ENCODE measurements at places on chromosomes 1 and 21.

GRCh38 chr1:225597926-225598575 is 54.9 kb downstream of the ENAH start:
- no peak for DNase-seq

DNA sequence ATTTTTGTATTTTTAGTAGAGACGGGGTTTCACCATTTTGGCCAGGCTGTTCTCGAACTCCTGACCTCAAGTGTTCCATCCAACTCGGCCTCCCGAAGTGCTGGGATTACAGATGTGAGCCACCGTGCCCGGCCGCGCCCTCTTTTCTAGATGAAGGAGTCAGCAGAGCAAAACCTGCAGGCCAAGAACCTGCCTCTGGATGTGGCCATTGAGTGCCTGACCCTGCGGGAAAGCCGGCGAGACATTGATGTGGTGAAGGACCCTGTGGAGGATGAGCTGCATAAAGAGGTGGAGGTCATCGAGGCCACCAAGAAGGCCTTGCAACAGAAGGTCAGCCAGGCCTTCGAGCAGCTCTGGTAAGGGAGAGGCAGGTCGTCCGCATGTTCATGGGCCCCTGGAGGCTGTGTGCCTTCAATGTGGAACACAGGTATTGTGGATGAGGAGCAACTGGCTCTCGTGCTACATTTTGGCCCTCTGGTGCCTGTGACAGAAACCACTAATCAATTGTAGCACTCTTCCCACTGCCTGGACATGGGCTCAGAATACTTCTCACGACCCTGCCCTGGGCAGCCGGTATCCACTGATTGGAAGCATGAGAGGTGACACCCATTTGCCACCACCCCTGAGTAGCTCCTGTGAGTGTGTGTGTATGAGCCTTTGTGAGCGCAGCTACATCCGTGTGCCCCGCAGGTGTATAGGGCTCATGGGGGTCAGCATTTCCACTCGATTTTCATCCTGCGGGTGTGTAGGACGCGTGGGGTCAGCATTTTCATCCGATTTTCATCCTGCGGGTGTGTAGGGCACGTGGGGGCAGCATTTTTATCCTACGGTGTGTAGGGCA is 2.0 kb downstream of the TEKT2 start:
- no peak for DNase-seq

DNA sequence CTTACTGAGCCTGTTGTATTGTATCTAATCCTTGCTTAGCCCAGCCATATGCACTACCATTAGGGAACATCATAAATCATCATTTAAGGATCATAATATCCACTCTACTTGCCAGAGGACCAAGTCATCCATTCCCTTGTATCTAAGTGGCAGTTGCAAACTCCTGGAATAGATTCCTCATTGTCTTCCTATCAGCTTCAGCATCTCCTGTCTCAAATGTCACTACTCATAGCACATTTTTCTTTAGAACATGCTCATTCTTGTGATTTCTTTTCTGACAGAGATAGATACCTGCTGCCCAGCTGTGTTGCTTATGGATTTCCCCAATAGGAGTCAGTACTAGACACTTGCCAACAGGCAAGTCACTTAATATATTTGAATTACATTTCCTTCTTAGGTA is 84.3 kb downstream of the OLFML3 start:
- no peak for DNase-seq

DNA sequence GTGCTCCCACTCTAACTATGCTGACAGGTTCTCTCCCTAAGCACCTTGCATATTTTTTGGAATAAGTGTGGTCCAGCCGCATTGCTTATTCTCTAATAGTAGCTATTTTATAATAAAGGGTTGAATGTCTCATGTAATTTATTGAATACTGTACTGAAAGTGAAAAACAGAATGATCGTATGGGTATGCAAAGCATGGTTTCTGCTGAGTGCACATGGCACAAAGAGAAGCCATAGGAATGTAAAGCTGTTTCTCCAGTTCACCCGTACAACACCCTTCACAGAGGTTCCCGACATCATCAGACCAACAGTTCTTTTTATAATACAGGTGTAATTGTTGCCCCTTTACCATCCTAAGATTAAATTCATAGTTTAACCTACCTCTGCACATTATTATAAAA is 8.9 kb upstream of the HAO2 start:
- DNase-seq = no peak

DNA sequence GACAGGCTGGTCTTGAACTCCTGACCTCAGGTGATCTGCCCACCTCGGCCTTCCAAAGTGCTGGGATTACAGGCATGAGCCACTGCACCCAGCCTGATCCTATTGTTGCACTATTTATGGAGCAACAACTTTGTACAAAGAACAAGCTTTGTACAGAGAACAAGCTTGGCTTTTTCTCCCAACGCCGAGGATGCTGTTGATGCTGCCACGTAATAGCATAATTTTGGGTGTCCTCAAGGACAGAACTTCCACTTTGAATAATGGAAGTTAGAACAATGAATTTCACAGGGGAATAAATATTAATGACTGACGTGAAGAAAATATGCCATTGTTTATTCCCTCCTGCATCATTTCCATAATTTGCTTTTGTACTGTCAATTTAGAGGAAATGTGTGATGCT is 12.8 kb upstream of the RBP7 start:
- no peak for DNase-seq

- DNase-seq = no peak
Observed at GRCh38 chr1:44801491-44802305, 1.5 kb downstream of the PLK3 start.

DNA sequence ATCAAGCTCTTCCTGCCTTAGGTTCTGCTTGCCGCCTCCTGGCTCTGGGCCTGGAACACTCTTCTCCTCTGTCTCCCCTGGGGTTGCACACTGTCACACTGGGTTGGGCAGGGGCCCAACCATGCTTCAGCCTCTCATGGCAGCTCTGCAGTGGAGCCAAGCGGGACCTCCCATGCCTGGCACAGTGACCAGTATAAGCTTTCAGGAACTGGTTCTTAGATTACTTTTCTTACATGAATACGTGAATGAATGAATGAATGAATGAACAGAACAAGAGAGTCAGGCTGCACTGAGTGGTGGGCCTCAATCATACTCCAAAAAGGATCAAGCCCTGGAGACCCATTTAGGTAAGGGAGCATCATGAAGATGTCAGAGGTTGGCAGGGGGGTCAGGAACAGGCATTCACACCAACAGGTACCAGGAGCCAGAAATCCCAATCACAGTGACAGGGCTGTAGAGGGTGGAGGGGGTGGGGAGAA is 30.8 kb upstream of the TMEM125 start:
- no peak for DNase-seq

DNA sequence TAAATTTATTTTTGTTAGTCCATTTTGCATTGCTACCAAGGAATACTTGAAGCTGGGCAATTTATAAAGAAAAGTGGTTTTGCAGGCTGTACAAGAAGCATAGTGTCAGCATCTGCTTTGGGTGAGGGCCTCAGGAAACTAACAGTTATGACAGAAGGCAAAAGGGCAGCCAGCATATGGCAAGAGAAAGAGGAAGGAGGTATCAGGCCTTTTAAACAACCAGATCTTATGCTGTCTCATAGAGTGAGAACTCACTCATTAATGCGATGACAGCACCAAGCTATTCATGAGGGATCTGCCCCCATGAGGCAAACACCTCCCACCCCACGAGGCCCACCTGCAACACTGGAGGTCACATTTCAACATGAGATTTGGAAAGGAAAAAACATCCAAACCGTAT is 898.4 kb downstream of the KCNT2 start:
- DNase-seq = no peak

GRCh38 chr21:38774586-38775285 is 31.0 kb upstream of the ETS2 start:
- no peak for DNase-seq

- DNase-seq = no peak
Observed at GRCh38 chr1:211912038-211912437, 81.5 kb upstream of the LPGAT1 start.
